ENCODE measurements at places on chromosomes 1 and 21. TPM values are rescaled to one million over a fixed set of nuclear protein-coding genes. Genes with fewer than 3 reads are reported as not detected.

The LORICRIN gene
- not detected for total RNA-seq

GRCh38 chr1:23719162-23719820 is 24.0 kb upstream of the ELOA start:
- peak; percentile 55 for DNase-seq

GRCh38 chr1:78377356-78377928 is 113.3 kb upstream of the PTGFR start:
- peak; percentile 14 for DNase-seq

DNA sequence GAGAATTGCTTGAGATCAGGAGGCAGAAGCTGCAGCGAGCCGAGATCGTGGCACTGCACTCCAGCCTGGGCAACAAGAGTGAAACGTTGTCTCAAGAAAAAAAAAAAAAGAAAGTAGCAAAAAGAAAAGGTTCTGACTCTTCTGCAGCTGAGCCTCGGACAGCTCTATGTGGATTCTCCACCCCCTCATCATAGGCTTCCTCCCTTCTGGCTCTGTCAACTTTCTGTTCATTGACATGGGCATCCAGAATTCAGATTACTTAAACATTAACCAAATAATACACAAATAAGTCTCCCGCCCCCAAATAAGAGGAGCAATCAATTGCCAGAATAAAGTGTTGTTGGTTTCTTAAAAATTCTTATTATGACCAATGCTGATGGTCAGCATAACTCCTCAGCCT is 10.0 kb downstream of the SUSD4 start:
- no peak for DNase-seq
